ENCODE measurements at places on chromosomes 5 and 9.

GRCh38 chr5:77157732-77158532 lies 52.5 kb upstream of the PDE8B start:
- DNase-seq, result no peak

DNA sequence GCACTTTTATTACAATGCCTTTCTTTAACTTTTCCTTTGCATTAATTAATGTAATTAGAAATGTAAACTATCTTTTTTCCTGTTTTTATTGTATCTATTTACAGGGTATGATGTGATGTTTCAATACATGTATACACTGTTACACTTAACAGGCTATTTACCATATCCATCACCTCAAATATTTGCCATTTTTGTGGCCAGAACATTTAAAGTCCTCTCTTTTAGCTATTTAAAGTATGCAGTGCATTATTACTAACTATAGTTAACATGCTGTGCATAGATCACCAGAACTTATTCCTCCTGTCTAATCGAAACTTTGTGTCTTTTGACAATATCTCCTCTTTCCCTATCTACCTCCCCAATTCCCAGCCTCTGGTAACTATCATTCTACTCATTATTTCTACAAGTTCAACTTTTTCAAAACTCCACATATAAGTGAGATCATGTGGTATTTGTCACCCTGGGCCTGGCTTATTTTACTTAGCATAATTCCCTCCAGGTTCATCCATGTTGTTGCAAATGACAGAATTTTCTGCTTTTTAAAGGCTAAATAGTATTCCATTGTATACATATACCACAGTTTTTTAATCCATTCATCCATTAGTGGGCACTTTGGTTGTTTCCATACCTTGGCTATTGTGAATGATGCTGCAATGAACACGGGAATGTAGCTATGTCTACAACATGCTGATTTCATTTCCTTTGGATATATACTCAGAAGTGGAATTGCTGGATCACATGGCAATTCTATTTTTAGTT lies 32.8 kb downstream of the OR2K2 start:
- no peak for DNase-seq

DNA sequence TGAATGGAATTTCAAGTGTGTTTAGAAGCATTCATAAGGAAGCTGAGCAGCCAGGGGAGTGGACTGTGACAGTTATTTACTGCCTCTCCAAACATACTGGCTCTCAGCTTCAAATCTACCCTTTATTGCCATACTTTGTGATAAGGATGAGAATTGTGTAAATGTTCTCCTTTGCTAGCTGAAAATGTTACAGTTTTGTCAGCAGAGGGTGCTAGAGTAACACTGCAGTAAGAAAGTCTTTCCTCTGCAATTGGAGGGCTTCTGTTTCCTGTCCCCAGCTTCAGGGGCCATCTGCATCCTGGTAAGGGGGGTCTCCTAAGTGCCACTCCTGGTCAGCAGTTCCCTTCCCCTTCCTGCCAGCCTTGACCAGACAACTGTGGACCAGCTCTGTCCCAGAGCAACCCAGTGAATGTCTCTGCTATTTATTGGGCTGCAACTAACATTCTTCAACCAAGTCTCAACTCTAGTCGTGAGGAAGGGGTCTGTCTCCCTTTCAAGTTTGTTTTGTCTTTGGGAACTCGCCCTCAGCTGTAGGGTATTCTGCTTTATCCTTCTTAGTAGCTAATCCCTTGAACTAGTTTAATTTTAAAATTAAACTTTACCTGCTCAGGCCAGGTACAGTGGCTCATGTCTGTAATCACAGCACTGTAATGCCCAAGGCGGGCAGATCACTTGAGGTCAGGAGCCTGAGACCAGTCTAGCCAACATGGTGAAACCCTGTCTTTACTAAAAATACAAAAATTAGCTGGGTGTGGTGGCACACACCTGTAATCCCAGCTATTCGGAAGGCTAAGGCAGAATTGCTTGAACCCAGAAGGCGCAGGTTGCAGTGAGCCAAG lies 45.3 kb downstream of the RAPGEF6 start:
- no peak for DNase-seq

DNA sequence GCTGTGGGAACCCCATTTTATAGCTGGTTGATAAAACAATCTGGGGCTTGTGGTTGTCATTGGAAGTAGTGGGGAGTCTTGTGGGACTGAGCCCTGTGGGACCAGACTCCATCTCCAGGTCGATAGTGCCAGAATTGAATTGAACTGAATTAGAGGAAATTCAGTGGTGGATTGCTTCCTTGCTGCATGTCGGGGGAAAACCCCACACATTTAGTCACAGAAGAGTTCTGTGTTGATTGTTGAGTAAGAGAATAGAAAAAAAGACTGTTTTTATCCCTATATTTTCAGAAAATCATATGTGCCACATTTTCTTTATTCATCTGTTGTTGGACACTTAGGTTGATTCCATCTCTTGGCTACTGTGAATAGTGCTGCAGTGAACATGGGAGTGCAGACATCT lies 209.7 kb downstream of the ARHGEF28 start:
- no peak for DNase-seq

- DNase-seq, result no peak
Measured at GRCh38 chr9:17847908-17848307, 269.0 kb downstream of the SH3GL2 start.

Data from stimulated activated CD4-positive, alpha-beta T cell treated with anti-CD3 and anti-CD28 coated beads, Interleukin-12 subunit alpha, Interleukin-12 subunit beta, amount 100 ng/mL, for 24 hours (primary cell).